IPS DF 6.9 (cell line): ENCODE measurements at places on chromosomes 6 and 20.

DNA sequence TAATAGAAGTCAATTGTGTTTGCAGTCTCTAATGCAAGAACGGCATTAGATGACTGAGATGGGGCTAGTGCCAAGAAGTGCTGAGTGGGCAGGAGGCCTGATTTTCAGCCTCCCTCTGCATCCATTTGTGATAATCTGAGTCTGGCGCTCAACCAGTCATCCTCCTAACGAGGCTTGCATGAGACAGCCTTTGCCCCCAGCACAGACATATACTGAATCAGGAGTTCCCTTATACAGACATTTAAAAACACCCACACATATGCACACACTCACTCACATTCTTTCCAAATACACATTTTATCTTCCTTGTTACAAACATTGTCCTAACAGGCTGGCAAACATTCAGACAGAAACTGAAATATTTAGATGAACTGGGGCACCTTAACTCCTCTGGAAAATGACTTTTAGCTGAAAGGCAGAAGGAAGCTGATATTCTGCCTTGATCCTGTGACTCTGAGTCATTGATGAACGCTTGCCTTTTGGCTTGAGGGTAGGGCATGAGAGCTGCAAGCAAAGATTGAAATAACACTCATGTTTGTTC, 562.3 kb downstream of the DHX35 start:
- H3K27ac ChIP-seq = no peak overlapping the region
- DNase-seq = no peak
- no peaks in the 10 kb centered on the region for H3K36me3 ChIP-seq
- no peaks in the 10 kb centered on the region for H3K27me3 ChIP-seq

DNA sequence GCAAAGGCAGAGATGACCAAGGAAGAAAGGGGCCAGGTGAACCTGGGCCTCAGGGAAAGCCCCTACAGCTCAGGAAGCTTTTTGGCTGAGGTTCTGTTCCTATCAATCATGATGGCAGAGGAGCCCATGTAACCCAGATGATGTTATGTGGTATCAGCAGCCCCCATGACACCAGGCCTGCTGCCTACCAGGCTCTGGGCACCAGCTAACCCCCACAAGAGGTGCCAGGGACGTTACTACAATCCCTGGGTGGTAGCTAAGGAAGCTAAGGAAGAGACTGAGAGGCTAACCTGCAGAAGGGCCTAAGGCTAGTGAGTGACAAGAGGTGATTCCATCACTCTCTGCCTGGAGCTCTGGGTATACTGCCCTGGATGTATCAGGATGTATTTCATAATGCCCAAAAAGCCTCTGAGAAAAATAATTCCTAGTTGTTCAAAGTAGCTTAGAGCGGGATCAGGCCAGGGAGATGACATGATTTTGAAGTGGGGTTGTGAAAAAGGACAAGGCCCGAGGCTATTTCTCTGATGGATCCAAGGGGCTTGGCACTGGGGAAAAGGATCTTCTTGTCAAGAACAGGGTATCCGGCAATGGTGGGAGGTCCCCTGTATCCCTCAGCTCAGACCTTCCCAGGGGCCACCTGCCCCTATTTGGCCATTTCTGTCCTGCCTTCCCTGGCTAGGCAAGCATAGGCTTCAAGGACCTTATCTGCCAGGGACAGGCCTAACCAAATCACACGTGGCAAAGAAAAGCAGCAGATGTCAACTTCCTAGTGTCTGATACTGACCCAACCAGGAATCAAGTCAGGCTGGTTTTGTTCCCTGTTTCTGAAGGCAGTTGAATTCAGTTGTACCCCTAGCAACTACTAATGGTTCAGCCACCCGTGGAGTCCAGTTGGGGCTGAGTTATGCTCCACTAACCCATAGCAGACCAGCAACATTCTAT, 41.3 kb downstream of the PANK2 start:
- DNase-seq = no peak
- no peak overlapping the region for H3K4me3 ChIP-seq
- peaks cover 1% of the 10 kb centered on the region for H3K4me1 ChIP-seq
- no peaks in the 10 kb centered on the region for H3K36me3 ChIP-seq

GRCh38 chr20:13425381-13426135, 204.5 kb downstream of the ISM1 start:
- H3K4me1 ChIP-seq = no peaks in the 10 kb centered on the region
- no peak for DNase-seq
- no peak overlapping the region for H3K4me3 ChIP-seq
- H3K27me3 ChIP-seq = no peaks in the 10 kb centered on the region

DNA sequence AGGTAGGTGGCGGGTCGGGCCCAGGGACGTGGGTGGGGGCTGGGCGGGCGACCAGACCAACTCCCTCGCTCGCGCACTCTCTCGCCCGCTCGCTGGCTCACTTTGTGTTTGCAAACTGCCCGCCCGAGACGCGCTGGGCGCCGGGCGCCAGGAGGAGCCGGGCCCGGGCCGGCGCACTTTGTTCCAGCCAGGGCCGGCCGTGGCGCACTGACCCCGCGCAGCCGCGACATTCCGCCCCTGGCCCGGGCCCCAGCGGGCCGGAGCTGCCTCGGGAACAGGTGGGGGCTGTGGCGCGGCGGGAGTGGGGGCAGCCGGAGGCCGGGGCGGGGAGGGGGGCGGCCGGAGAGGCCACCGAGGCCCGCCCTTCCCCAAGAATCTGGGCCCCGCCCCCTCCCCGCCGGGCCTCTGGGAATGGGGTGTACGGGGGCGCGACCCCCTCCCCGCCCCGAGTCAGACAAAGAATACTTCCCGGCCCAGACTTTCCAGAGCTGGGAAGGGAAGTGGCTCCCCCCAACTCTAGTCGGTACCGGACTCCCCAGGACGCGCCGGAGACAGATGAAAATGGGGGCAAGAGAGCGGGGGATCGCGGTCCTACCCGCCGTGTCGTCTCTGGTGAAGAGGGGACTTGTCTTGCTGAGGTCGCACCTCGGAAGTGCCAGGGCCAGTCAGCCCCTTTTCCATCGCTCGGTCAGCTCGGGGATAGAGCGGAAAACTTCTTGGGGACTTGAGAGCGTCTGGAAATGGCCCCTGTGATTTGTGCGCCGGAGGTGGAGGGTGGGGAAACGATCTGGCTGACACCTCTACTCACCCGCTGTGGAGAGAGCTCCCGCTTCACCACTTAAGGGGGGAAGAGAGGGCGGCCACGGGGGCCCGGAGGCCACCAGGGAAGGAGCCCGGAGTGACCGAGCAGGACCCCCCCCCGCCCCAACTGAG, 951 bp downstream of the FOXP4 start:
- no peaks in the 10 kb centered on the region for H3K36me3 ChIP-seq
- peak overlapping the region; percentile 63; the same call in 1 of the 2 replicates for H3K4me3 ChIP-seq
- peaks cover 46% of the 10 kb centered on the region for H3K27me3 ChIP-seq
- no peak overlapping the region for H3K27ac ChIP-seq

DNA sequence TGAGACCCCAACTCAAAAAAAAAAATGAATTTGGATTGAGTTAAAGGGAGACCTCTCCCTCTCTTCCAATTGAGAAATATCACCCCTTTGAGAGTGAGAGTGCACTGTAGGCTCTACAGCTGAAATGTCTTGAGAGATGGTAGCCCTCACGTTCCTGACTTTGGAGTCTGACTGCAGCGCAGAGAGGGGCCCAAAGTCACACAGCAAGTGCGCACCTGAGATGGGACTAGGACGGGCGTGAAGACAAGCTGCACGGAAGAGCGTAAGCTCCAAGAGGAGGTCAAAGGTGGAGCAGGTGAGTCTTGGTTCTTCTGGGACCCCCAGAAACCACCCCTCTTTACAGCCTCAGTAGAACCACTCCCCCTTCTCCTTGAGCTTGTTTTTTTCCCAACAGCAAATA, 643 bp downstream of the SLA2 start:
- no peaks in the 10 kb centered on the region for H3K36me3 ChIP-seq
- H3K27ac ChIP-seq = no peak overlapping the region
- no peak for DNase-seq
- no peak overlapping the region for H3K4me3 ChIP-seq

- no peaks in the 10 kb centered on the region for H3K36me3 ChIP-seq
- no peak overlapping the region for H3K27ac ChIP-seq
Observed at GRCh38 chr20:63333241-63333836, 27.8 kb downstream of the CHRNA4 start.

- H3K27me3 ChIP-seq = no peaks in the 10 kb centered on the region
- H3K4me1 ChIP-seq = no peaks in the 10 kb centered on the region
- no peak overlapping the region for H3K4me3 ChIP-seq
- DNase-seq = no peak
- H3K36me3 ChIP-seq = no peaks in the 10 kb centered on the region
- no peak overlapping the region for H3K27ac ChIP-seq
Observed at GRCh38 chr20:50343125-50343489, 152.5 kb downstream of the CEBPB start.

GRCh38 chr6:28982476-28983266, 22.4 kb downstream of the ZNF311 start:
- no peak overlapping the region for H3K27ac ChIP-seq
- H3K36me3 ChIP-seq = no peaks in the 10 kb centered on the region
- 0 out of 2 replicates have a peak, but pooled peaks cover 2% of the 10 kb centered on the region for H3K4me1 ChIP-seq

DNA sequence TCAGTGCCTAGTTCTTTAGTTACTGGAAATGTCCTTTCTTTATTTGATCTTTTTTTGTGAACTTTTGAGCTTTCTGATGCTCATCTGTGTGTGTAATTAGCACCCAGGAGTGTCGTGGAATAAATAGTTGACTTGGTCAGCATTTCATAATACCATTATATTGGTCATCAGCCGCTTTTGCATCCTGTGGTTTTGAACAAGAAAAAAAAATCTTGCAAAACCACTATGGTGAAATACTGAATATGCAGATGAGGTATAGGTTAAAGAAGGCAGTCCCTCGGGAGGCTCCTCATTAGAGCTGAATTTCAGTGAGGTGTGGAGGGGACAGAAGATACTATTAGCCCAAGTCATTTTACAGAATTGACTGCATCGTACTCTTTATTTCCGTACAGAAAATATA, 90.1 kb downstream of the FOXO3 start:
- no peaks in the 10 kb centered on the region for H3K27me3 ChIP-seq
- peaks cover 2% of the 10 kb centered on the region for H3K4me1 ChIP-seq
- DNase-seq = no peak
- no peak overlapping the region for H3K4me3 ChIP-seq
- H3K36me3 ChIP-seq = no peaks in the 10 kb centered on the region

- H3K27ac ChIP-seq = no peak overlapping the region
- H3K36me3 ChIP-seq = no peaks in the 10 kb centered on the region
- no peaks in the 10 kb centered on the region for H3K27me3 ChIP-seq
- H3K4me3 ChIP-seq = no peak overlapping the region
Observed at GRCh38 chr6:74780831-74781230, 425.0 kb downstream of the COL12A1 start.

DNA sequence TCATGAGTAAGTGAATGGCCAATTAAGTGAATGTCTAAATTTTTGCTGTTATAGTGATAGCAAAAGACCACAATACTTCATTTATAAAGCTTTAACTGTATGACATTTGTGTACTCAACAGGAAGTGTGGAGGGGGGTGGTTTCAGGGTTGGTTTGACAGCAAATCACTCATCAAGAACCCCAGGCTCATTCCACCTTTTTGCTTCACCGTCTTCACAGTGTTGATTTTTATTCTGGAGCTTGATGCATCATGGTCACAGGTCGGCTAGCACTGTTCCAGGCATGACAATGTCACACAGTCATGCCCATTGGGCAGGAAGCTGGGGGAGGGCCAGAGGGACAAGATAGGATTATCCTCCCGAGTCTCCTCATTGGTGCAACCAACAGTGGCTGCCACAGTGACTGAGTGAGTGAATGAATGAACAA, 75.0 kb downstream of the MDGA1 start:
- H3K27ac ChIP-seq = no peak overlapping the region
- H3K27me3 ChIP-seq = no peaks in the 10 kb centered on the region
- DNase-seq = no peak
- no peak overlapping the region for H3K4me3 ChIP-seq
- no peaks in the 10 kb centered on the region for H3K36me3 ChIP-seq
- no peaks in the 10 kb centered on the region for H3K4me1 ChIP-seq

- no peaks in the 10 kb centered on the region for H3K36me3 ChIP-seq
- no peak overlapping the region for H3K27ac ChIP-seq
- DNase-seq = peak; percentile 18
- H3K4me1 ChIP-seq = 0 out of 2 replicates have a peak, but pooled peaks cover 1% of the 10 kb centered on the region
Observed at GRCh38 chr20:7859356-7859802, 80.9 kb downstream of the HAO1 start.

- no peak overlapping the region for H3K4me3 ChIP-seq
- H3K27ac ChIP-seq = peak overlapping the region; percentile 84
- H3K36me3 ChIP-seq = no peaks in the 10 kb centered on the region
- peaks cover 6% of the 10 kb centered on the region; the same call in 1 of the 2 replicates for H3K4me1 ChIP-seq
Observed at GRCh38 chr6:136503303-136504029, 46.8 kb downstream of the MAP7 start.

- H3K4me3 ChIP-seq = no peak overlapping the region
- no peaks in the 10 kb centered on the region for H3K27me3 ChIP-seq
- H3K36me3 ChIP-seq = no peaks in the 10 kb centered on the region
- no peaks in the 10 kb centered on the region for H3K4me1 ChIP-seq
Observed at GRCh38 chr20:52083627-52084232, 107.8 kb downstream of the ZFP64 start.

- no peaks in the 10 kb centered on the region; the same call in 1 of the 2 replicates for H3K4me1 ChIP-seq
- peak overlapping the region; percentile 17; the same call in 1 of the 2 replicates for H3K4me3 ChIP-seq
- no peaks in the 10 kb centered on the region for H3K36me3 ChIP-seq
- no peaks in the 10 kb centered on the region for H3K27me3 ChIP-seq
- no peak overlapping the region for H3K27ac ChIP-seq
Observed at GRCh38 chr20:3092611-3093379, 8.3 kb upstream of the AVP start.

DNA sequence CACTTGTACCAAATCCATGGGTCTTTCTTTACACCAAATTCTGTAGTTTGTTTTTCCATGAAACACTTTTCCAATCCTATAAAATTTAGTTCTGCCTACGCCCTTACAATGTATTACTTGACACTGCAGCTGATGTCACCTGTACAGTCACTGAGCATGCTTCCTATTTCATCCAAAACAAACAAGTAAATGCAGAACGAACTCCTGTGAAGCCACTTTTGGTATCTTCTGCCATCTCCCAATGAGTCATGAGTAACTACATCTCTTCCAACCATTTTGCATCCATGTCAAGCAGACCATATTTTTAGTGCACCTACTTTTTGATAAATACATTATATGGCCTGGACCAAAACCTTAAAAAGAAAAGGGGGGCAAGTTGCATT, 42.4 kb downstream of the HDDC2 start:
- no peak overlapping the region for H3K4me3 ChIP-seq
- H3K4me1 ChIP-seq = no peaks in the 10 kb centered on the region
- no peaks in the 10 kb centered on the region for H3K36me3 ChIP-seq
- no peak overlapping the region for H3K27ac ChIP-seq
- H3K27me3 ChIP-seq = no peaks in the 10 kb centered on the region

DNA sequence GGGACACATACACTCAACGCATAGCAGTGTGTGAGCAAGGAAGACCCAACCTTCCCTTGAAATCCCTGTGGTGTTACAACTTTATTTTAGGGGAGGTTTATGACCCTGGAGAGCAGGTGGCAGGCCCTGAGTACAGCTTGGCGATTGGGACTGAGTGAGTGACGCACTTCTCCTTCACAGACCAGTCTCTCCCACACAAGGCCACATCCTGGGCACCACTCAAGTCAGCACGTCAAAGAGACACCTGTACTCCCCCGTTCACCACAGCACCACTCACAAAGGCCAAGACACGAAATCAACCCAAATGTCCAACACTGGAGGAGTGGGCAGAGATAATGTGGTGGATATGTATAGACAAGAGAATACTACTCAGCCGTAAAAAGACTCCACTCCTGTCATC, 57.0 kb upstream of the FRMD1 start:
- H3K36me3 ChIP-seq = no peaks in the 10 kb centered on the region
- H3K4me1 ChIP-seq = peaks cover 15% of the 10 kb centered on the region
- H3K27me3 ChIP-seq = no peaks in the 10 kb centered on the region; the same call in 1 of the 2 replicates
- H3K4me3 ChIP-seq = no peak overlapping the region
- H3K27ac ChIP-seq = no peak overlapping the region
